Erythroblast (primary cell): ENCODE measurements at places on chromosomes 3 and 15.

- DNase-seq = peak; percentile 3
These were observed 33.3 kb downstream of the TM4SF18 start for GRCh38 chr3:149299938-149300801.

DNA sequence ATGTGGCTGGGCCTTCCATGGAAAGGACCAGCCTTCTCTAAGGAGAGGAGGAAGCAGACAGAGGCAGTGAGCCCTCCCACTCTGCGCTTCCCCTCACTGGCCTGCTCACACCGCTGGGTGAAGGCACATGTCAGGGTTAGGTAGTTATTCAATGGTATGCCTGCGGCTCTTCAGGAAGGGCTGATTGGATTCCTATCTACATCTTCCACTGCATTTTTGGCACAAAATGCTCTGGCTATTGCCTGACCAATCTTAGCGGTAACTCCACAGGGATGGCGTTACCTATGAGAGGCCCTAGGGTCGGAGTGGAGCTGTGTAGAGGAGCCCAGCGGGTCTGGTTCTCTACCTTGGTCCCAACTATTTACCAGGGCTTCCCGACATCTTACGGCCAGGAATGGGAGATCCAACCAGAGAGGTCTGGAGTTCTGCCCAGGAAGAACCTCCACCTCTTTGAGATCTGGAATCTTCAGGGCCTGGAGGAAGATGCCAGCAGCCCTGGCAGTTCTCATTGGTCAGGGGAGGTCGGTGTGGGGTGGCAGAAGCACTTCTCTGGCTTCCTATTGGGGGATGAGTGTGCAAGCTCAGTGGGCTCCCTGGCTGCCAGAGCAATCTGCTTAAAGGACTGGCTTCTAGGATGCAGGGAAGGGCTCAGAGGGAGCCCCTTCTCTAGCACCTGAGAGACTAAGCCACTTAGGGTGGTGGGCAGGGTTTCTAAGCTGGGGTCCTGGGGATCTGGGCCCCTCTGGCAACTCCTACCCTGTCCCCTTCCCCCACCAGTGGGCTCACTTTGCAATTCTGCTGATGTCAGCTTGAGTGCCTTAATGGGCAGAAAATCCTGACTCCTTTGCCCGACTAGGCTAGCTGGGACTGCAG lies 24.3 kb downstream of the SNX33 start:
- no peak for DNase-seq

GRCh38 chr3:157311633-157312375 lies 124.8 kb upstream of the PTX3 start:
- DNase-seq = no peak

- no peak for DNase-seq
These were observed 50.9 kb downstream of the CEP152 start for GRCh38 chr15:48759921-48760320.

- no peak for DNase-seq
These were observed 2.3 kb upstream of the DNAJB8 start for GRCh38 chr3:128468791-128469527.

DNA sequence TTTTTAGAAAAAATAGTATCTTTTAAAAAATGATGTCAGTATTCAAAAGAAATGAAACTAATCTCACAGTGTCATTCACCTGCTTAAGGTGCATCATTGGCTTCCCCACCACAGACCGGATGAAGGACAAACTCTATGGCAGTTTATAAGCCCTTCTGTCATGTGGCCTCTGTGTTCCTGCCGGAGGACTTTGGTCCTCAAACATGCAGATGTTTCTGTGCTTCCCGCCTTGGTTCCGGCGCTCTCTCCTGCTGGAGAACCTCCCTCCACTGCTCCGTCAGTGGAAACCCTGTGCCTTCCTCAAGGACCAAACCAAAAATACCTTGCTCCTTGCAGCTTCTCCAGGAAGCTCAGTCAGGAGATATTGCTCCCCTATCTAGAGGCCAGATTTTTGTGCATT lies 326.3 kb downstream of the UACA start:
- DNase-seq = no peak

GRCh38 chr15:49458145-49458544 lies 35.1 kb downstream of the FGF7 start:
- no peak for DNase-seq

DNA sequence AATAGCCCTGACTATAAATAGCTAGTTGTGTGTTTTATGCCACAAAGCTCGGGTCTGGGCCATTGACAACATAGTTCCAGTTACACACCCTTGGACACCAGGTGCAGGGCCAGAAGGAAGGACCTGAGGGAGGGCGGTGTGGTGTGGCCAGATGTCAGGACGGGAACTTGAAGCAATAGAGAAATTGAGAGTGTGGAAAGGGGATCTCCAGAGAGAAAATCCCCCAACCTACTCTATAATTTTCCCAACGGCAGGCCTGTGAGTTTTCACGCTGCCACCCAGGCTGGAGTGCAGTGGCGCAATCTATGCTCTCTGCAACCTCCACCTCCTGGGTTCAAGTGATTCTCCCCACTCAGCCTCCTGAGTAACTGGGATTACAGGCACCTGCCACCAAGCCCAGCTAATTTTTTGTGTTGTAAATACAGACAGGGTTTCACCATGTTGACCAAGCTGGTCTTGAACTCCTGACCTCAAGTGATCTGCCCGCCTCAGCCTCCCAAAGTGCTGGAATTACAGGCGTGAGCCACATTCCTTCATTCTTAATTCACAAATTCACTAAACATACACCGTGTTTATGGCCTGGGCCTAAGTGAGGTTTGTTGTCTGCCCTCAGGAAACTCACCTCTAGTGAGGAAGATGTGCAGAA lies 70.8 kb upstream of the KLF13 start:
- DNase-seq = no peak

- no peak for DNase-seq
These were observed 78.6 kb upstream of the PXYLP1 start for GRCh38 chr3:141152801-141153678.

DNA sequence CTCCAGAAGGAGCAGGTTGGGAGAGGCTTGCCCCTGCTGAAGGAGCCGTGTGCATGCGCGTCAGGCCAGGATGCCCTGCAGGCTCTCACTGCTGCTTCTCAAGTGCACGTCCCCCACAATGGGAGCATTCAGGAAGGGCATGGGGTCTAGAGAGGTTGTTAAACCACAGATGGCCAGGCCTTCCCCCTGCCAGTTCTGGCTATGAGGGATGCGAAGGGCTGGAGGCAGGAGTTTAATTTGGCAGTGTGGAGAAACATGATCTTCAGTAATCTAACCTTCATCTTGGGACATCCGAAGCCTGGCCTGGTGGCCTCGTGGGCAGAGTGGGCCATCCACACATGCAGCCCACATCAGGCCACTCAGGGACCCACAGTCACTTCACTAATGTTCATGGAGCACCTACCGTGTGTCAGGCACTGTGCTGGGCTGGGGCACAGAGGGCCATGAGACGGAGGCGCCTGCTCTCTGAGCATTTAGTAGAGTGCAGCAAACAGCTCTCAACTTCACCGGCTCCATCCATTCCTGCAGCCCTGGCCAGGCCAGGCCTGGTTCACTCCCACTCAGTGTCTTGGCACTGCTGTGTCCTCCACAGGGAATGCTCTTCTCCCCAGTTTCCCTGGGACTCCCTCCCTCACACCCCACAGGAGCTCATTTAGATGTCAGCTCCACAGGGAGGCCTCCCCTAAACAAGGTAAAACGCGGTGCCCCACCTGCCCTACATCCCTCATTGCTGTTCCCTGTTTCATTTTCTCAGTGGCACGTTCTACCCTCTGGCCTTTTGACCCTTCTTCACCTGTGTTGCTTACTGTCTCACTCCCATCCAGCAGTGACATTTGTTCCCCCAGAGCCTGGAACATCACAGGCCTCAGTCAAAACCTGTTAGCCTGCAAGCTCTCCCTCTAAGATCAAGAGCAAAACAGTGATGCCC lies 4.0 kb downstream of the CFAP100 start:
- DNase-seq = no peak

- no peak for DNase-seq
These were observed 51.0 kb downstream of the NKIRAS1 start for GRCh38 chr3:23865595-23866396.

DNA sequence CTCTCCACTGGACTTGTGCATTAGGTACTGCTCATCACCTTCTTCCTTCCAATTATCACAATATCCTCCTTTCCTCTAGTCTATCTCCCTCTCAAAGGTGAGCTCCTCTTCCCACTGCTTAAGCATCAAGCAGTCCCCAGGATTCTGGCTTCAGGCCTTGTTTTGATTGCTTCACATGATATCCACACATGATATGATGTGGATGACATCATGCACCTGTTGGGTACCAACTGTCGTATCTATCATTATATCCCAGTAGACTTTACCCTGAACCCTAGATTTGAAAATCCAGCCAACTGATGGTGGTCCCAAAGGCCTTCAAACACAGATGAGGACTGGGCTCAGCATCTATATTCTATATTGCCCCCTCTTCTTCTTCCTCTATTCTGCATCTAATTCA lies 104.9 kb downstream of the MFSD1 start:
- no peak for DNase-seq

DNA sequence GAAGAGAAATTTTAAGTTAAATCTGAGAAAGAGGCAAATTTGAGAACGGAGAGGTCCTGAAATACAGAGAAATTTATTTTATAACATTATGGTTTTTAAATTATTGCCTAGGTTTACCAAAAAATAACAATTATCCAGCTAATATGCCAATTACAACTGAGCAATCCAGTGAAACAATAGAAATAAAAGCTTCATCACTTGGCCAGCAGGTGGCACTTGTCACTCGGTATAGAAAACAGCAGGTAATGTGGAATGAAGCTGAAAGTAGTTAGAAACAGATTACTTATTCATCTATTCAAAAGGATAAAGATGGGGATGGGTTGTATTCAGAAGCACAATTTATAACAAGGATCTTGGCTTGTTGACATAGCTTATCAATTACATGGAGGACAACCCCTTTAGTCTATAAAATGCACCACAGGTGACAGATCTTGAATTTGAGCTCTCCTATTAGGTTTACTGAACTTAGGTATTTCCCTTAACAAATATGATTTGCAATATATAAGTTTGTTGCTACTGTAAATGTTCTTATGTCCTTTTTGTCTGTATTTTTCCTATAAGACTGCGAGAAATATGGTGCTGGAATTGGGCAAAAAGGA lies 70.1 kb upstream of the GUCA1C start:
- peak; percentile 74 for DNase-seq

- no peak for DNase-seq
These were observed 144.2 kb upstream of the ARHGEF26 start for GRCh38 chr3:153976891-153977554.

DNA sequence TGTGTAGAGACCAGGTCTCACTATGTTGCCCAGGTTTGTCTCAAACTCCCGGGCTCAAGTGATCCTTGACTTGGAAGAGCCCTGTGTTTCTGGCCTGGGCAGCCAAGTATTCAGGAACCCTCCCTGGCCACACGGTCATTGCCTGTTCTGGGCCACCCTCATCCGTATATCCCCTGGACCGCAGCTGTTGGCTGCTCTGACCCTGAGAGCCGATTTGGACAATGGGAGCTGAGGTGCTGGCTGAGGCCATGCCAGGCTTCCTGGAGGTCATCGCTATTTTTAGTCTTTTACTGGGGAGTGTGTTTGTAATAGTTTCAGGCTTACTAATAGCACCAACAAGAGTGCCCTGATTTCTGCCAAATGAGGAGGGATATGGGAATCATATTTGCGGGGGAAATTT lies 60.7 kb downstream of the ADAMTS7 start:
- no peak for DNase-seq

DNA sequence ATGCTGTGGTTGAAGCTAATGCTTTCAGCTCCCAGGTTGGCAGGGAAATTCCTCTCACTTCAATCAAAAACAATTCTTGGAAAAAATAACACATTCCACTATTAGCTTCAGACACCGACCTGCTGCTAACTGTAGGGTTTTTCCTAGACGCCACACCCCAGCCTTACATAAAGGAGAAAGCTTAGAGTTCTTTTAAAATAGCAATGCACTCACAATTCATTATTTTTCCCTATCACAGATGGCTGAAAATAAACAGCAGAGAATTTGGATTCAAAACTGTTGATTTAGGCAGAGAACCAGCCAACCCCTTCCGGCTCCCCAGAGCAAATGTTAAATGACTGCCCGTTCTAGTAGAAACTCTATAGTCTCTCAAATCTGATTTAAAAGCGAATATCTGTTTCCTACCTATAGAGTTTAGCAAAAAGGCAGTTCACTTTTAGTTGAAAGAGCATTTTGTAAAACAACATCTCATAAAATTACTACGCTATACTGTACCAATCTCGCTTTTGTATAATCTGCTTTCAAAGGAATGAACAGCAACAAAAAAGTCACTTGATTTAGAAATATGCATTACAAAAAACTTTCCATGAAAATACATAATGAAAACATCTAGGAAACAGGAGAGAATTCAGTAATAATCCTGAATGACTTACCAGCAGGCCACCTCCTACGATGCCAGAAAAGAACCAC lies 586 bp downstream of the TM4SF1 start:
- no peak for DNase-seq

DNA sequence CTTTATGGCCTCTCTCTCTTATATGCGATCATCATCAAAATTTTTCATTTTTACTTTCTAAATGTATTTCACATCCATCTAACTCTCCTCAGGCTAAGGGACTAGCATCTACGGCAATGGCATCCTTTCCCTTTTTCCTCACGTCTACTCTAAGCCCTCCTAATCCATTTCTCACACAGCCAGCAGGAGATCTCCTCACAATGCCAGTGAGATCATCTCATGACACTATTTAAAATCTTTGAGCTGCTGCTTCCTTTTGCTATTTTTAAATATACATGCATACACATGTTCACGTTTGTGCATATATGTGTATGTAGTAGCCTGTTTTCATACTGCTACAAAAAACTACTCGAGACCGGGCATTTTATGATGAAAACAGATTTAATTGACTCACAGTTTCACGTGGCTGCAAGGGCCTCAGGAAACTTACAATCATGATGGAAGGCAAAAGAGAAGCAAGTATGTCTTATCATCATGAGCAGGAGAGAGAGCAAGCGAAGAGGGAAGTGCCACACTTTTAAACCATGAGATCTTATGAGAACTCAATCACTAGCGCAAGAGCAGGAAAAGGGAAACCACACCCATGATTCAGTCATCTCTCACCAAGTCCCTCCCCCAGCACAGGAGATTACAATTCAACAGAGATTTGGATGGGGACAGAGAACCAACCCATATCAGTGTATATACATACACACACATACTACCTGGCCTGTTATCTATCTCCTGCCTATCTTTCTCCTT lies 599.2 kb upstream of the ROBO1 start:
- no peak for DNase-seq

DNA sequence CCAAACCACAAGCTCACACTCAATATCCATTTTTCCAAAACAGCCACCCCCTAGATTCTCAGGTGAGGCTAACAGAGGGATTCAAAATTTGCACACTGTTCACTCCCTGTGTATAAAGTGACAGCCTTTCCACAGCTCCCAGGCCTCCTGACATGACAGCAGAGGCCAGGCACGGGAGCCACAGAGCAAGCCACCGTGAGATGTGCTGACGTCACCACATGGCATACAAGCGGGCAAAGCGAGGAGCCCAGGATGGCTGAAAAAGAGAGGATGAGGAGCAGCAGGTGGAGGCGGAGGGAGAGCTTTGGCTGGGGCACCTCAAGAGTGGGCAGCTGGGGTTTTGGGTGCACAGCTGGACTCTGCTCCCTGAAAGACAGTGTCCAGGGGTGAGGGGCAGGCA lies 27.1 kb downstream of the EHD4 start:
- DNase-seq = no peak

GRCh38 chr3:175713268-175713667 lies 854.1 kb downstream of the NAALADL2 start:
- no peak for DNase-seq
